Endodermal cell (in vitro differentiated cells): ENCODE measurements at places on chromosomes 2 and 18. TPM values are rescaled to one million over a fixed set of nuclear protein-coding genes. Genes with fewer than 3 reads are reported as not detected.

GRCh38 chr2:26229595-26229994, 14.8 kb downstream of the HADHA start:
- H3K27me3 ChIP-seq: no peaks in the 10 kb centered on the region
- DNase-seq: no peak
- H3K4me3 ChIP-seq: no peak overlapping the region
- H3K4me1 ChIP-seq: no peaks in the 10 kb centered on the region

GRCh38 chr2:57180042-57180567, 866.5 kb upstream of the VRK2 start:
- no peaks in the 10 kb centered on the region for H3K36me3 ChIP-seq

- no peak for DNase-seq
- no peaks in the 10 kb centered on the region for H3K36me3 ChIP-seq
- no peak overlapping the region for H3K4me3 ChIP-seq
- no peak overlapping the region for H3K27ac ChIP-seq
Measured at GRCh38 chr2:202187570-202187969, 50.8 kb downstream of the SUMO1 start.

DNA sequence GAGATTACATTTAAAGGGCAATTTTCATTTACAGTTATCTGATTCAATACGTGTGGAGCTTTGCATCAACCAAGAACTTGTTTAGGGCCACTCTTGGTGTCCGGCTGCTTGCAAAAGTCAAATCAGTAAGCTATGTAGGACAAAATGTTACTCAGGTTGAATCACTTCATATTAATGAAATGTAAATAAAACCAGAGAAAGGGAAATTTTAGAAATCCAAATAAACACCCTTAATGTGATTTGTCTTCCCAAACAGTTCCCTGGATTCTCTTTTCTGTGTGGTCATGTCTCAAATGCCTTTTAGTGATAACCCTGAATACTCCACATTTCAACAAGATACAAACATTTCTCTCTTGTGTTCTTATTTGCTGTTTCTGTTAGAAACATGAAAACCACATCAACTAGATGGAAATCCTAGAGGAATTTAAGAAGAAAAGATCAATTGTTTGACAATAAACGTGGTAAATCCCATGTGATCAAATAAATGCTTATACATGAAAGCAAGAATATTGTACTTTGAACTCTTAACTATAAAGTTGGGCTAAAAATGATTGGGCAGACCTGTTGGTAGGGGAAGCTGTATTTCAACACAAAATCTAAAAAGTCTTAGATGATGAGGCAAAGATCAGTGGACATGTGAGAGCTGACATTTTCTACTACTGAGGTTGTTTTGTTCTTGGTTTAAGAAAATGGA, 101.3 kb downstream of the CDC42EP3 start:
- no peaks in the 10 kb centered on the region for H3K4me1 ChIP-seq
- H3K27ac ChIP-seq: peak overlapping the region; percentile 58
- no peak overlapping the region for H3K4me3 ChIP-seq
- no peaks in the 10 kb centered on the region for H3K27me3 ChIP-seq
- no peak for DNase-seq

The CYS1 gene
- 0.27 and 0.44 TPM in 2 replicates for total RNA-seq
